ENCODE measurements at places on chromosomes 11 and 22.

GRCh38 chr11:65262776-65263175, 1.0 kb downstream of the POLA2 start:
- no peak for DNase-seq

GRCh38 chr11:11463405-11463804, 110.4 kb upstream of the CSNK2A3 start:
- DNase-seq, result no peak

DNA sequence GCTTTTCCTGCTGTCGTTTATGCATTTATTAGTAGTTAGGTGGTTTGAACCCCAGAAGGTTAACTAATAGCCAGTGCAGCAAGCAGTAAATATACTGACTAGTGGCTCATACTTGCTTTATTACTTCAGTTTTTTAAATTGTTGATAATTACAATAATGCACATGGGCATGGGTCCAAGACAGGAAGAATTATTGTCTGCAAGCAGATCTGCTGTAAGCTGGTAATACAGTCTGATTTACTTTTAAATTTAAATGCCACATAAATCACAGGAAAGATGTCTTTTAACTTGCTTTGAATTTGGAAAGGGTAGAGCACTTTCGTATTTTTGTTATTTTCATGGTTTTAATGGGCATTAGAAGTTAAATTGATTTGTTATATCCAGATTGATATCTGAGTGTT, 27.1 kb downstream of the APLP2 start:
- no peak for DNase-seq

- no peak for DNase-seq
Observed at GRCh38 chr11:58629857-58630256, 7.4 kb downstream of the CNTF start.

DNA sequence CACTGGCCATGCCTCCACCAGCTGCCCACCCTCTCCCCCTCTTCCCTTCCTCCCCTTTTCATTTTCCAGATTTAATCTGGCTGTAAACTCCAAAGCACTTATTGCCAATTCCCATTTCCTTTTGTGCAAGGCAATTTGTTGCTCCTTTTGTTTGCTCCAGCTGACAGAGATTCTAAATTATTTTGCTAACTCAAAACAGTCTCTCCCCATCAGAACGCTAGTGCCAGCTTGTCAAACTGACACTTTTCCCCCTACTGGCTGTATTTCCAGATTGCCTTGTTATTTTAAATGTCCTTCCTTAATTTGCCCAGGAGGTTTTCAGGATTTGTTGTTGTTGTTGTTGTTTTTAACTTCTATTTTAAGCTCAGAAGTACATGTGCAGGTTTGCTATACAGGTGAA, 57.0 kb upstream of the PAK1 start:
- no peak for DNase-seq

- no peak for DNase-seq
Observed at GRCh38 chr11:62832336-62833234, at the start of gene TEX54. Gene TEX54 (minus strand): TSS chr11:62832841.

GRCh38 chr11:80668039-80668438, 1227.2 kb upstream of the TENM4 start:
- no peak for DNase-seq

DNA sequence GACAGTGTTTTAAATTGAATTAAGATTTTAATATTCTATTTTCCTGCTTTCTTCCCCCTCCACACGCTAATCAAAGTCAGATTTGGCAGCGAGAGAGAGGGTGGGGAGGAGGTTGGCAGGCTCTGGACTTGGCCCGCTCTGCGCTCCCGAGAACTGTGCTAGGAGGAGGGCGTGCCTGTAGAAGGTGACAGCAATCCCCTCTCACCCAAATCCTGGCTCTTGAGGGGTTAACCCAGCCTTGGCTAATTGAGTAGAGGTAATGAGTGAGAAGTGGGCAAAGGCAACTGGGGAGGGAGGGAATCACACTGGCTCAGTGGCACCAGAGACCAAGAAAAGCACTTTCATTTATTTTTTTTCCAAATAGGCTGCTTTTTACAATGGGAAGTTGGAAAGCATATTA, 42.2 kb downstream of the BUD13 start:
- DNase-seq, result no peak

GRCh38 chr22:50526834-50527801, 1.7 kb upstream of the SCO2 start:
- no peak for DNase-seq

- no peak for DNase-seq
Observed at GRCh38 chr11:36354221-36355003, 58.3 kb downstream of the PRR5L start.

DNA sequence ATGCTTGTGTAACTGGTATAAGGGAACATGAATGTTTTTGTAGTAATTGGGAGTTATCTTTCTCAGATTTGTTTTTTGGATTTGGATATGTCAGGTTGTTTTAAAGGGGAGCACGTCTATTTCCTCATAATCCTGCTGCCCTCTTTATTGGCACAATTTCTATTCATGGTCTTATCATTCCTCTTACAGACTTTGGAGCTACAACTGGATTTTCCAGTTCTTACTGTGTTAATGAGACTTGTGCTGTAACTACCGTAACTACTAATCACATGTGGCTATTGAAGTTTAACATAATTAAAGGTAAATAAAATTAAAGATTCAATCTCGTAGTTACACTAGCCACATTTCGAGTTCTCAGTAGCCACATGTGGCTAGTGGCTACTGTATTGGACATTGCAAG, 1.9 kb downstream of the FDX1 start:
- DNase-seq, result no peak

GRCh38 chr11:47510209-47510608, 42.7 kb downstream of the CELF1 start:
- DNase-seq, result no peak

DNA sequence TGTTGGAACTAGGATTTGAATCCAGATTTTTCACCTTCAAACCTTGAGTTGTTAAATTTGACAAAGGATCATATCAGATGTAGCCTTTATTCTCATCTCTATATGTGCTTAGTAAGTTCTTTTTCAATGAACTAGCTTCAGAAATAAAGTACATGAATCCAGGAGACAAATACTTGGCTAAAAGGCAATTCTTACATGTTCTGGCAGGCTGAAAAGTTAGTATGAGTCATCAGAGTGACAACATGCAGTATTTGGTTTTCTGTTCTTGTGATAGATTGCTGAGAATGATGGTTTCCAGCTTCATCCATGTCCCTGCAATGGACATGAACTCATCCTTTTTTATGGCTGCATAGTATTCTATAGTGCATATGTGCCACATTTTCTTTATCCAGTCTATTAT, 40.4 kb downstream of the BBOX1 start:
- no peak for DNase-seq

- DNase-seq, result no peak
Observed at GRCh38 chr11:47924184-47924691, 56.1 kb upstream of the PTPRJ start.

GRCh38 chr11:32290783-32291182, 144.6 kb downstream of the WT1 start:
- DNase-seq, result no peak

DNA sequence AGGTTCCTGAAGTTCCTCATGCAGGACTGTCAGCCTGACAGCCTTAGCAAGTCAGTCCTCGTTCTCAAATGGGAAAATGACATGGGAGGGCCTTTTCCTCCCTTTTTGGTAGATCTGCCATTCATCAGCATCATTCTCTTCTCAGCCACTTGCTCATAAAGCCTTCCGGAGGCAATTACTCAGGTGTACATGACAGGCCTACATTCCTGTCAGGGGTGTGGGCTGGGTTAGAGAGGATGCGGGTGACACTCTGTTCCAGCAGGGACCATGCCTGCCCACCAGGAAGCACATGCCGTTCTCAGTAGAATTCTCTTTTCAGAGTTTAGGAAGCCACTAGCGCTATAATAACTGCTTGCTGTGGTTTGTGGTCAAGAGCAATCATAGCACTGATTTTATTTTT, 24.2 kb upstream of the ANKK1 start:
- DNase-seq, result no peak

DNA sequence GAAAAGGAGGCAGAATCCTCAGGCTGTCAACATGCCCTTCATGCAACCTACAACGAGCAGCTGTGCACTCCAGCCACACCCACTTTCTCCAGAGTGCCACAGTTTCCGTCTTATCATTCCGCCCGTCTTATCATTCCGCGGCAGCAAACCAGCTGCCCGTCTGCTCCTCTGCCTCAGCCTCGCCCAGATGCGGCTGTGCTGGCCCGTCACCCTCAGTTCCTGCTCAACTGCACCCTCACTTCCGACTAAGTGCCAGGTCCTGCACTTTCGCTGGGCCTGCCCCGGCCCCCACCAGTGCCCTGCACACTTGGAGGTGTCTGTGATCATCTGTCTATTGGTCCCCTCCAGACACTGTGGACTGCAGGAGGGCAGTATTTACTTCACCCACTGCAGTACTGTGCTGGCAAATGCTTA, 43.7 kb downstream of the MICAL3 start:
- DNase-seq, result no peak

DNA sequence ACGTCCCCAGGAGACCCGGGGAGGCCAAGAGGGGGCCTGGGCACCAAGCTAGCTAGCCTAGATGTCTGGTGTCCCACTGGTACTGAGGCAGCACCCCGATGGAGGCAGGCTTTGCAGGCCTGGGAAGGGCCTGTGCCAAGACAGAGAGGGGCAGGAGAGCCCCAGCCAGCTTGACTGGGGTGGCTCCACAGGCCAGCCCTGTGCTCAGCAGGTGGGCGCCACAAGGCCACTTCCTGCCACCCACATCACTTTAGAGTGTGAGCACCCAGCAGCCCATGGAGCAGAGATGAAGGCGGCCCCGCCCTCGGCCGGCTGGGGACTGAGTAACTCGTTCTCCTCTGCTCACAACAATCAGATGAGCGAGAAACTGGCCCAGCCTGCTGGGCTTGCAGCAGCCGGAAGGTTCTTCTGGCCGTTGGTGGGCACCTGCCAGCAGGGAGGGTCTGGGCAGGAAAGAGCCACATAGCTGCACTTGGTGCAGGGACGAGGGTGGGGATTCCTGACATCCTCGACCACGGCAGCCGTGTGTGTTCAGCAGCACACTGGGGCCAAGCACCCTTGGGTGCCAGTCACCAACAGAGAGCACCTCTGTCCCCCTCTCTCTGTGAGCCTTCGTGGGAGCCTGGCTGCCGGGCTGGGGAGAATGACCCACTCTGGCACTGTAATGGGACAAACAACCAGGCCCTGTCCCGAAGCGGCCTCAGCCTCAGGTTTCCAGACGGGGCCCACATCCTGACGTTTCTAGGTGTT, 7.6 kb downstream of the OSBPL5 start:
- no peak for DNase-seq
